CD8-positive, alpha-beta memory T cell (primary cell): ENCODE measurements at places on chromosomes 5 and 9.
A peak's percentile ranks its signal among the peaks of the same experiment; 100 is the strongest.

GRCh38 chr5:35999547-35999946 lies 8.4 kb upstream of the UGT3A1 start:
- no peak for DNase-seq

DNA sequence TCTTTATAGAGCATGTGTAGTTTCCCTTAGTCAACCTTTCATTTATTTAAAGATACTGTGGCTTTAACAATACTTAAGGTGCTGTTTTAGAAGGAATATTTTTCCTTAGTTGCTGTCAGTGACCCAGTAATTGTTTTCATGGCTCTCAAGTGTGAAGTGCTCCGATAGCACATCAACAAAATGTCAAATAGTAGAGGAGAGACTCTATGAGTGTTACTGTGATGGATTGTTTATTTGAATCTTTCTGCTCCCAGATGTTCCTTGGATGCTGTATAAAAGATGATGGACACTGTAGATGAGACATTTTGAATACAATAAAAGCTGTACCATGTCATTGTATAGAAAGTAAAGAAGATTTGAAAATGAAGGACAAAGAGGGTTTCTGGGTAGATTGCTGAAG lies 1185.7 kb upstream of the C9orf72 start:
- no peak for DNase-seq

DNA sequence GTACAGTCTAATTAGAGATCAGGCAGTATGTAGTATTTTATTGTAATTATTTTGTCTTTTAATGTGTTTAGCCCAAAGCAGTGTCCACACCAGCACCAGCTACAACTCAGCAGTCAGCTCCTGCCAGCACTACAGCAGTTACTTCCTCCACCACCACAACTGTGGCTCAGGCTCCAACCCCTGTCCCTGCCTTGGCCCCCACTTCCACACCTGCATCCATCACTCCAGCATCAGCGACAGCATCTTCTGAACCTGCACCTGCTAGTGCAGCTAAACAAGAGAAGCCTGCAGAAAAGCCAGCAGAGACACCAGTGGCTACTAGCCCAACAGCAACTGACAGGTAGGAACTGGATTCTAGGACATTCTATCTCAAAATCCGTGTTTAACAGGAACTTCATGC lies 23.2 kb downstream of the RAD23B start:
- DNase-seq: no peak

GRCh38 chr9:107740088-107740980 lies 250.8 kb upstream of the KLF4 start:
- DNase-seq: no peak

DNA sequence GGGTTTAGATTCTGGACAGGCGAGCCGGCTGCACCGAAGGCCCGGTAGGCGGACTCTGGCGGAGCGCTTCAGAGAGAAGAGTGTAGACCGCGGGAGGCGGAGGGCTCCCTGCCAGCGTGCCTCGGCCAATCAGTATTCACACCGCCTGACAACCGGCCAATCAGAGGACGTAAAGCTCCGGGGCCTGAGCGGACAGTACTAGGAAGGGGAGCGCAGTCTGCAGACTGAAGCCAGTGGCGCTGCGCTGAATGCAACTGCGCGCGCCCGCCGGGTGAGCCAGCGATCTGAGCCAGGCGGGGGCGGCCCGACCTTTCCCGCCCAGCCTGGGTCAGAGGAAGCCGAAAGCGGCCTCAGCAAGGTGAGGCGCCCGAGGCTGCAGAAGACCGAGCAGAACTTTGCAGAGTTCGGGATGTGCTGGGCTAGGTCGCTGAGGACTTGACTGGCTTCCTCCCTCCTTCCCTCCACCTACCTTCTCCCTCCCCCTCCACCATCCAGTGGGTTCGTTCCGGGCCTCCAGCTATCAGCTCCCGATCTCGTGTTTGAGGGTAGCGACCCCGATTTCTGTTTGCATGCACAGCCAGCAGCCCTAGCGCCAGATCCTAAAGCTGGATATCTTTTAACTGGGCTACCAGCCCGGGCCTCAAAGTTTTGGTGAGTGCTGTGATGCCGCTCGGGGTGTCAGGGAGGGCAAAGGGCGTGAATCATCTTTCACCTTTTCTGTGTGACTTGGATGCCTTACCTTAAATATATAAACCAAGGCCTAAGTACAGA lies at the start of gene DMRT2:
Gene DMRT2, plus strand, starts transcription at position 233 of the 771 bp plus-strand sequence. CDS start 1,257 bp downstream, outside the sequence.
- DNase-seq: no peak

- DNase-seq: peak; percentile 51
Observed at GRCh38 chr5:170632985-170633234, 129.1 kb downstream of the KCNIP1 start.

DNA sequence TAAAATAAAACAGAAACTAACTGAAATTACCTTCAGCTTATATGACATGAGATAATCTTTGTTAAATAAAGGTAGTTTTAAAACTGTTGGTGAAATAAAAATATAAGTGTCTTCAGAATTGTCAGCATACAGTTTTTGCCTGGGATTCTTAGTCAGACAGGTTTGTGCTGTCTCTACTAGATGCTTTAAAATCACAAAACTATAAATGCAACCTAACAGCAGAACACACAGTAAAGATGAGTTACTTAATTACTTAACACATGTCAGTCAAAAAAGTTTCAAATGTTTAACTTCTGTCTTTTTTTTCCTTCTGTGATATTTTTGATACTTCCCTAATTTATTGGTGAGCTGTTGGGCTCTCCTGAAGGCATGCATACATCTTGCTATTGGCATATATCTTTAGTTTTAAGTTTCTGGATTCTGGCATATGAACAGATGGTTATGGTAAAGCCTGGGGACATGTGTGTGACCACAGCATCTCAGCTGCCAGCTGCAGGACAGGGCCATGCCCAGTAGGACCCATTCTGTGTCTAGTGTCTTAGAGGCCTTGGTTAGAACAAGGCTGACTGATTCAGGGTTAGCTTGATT lies 231.1 kb upstream of the NUDT12 start:
- no peak for DNase-seq

DNA sequence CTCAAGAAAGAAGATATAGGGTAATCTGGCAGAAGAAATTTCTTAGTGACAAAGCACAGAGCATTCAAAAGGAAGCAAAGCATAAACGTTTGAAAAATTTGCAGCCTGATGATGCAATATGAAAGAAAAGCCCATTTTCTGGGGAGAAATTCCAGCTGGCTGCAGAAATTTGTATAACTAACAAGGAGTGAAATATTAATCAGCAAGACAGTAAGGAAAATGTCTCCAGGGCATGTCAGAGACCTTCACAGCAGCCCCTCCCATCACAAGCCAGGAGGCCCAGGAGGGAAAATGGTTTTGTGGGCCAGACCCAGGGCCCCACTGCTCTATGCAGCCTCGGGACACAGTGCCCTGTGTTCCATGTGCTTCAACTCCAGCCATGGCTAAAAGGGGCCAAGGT lies 359.4 kb downstream of the HINT1 start:
- no peak for DNase-seq

- no peak for DNase-seq
Observed at GRCh38 chr9:128043467-128043868, 23.7 kb downstream of the NAIF1 start.

- DNase-seq: no peak
Observed at GRCh38 chr5:176881021-176881749, 18.0 kb downstream of the HK3 start.

DNA sequence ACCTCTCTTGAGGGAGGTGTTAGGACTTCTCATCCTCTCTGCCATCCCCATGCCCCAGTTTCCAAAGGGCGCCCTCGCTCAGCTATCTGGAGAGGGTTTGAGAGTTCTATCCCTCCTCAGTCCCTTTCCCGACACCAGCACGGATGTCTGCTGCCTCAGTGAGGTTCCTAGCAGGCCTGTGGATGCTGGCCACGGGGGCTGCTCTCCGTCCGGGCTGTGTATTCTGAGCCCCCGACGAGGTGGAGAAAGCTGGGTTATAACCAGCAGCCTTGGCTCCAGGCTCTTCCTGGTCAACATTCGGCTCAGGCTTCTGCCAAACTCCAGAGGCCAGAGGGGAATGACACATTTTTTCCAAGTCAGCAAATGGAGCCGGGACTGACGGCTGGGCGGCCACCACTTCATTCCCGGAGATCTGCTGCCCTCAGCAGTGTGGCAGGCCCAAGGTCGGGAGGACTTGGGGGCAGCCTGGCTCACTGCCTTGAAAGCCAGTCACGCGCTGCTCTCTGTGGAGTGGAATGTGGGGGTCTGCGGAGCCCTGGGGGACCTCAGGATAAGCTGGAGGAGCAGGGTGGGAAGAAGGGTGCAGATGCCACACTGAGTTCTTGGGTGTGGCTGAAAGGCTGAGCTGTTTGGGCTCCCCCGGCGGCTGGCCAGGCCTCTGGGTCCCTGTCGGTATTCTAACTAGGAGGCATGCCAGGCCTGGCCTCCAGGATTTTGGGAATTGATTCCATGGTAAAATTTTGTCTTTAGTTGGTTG lies 27.4 kb downstream of the PTPA start:
- DNase-seq: no peak

DNA sequence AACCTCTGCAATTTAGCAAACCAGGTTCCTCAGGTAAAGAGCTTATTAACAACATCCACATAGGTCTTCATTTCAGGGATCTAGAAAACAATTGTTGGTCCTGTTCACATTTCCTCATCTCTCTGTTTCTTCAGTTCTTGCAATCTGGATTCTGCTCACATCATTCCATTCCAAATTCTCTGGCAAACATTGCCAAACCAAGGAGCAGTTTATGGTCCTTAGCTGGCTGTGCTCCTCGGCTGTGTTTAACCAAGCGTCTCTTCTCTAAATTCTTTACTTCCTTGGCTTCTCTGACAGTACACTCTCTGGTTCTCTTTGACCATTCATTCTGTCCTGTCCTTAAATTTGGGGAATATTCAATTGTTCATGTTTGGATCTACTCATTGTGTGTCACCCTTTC lies 65.8 kb upstream of the RANBP3L start:
- DNase-seq: no peak

GRCh38 chr5:172110921-172111851 lies 76.8 kb downstream of the STK10 start:
- peak; percentile 61 for DNase-seq

GRCh38 chr5:147956842-147957223 lies 50.5 kb upstream of the C5orf46 start:
- DNase-seq: no peak

DNA sequence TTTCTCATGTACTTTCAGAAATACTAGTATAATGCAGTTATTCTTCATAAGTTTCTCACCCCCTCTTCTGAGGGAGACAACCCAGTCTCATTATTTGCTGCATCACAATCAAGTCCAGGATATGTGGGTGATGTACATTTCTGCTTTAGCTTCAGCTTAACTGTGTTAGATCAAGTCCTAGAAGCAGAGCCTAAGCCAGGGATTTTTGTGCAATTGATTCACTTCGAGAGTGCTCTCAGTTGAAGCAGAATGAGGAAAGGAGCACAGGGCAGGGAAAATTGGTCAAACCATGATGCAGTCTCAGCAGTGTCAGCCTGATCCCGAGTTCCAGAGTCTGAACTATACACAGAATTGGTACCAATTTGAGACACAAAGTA lies 15.1 kb downstream of the HNRNPK start:
- DNase-seq: no peak
